T-cell (primary cell): ENCODE measurements at places on chromosomes 6 and 20. TPM values are rescaled to one million over a fixed set of nuclear protein-coding genes. Genes with fewer than 3 reads are reported as not detected.

DNA sequence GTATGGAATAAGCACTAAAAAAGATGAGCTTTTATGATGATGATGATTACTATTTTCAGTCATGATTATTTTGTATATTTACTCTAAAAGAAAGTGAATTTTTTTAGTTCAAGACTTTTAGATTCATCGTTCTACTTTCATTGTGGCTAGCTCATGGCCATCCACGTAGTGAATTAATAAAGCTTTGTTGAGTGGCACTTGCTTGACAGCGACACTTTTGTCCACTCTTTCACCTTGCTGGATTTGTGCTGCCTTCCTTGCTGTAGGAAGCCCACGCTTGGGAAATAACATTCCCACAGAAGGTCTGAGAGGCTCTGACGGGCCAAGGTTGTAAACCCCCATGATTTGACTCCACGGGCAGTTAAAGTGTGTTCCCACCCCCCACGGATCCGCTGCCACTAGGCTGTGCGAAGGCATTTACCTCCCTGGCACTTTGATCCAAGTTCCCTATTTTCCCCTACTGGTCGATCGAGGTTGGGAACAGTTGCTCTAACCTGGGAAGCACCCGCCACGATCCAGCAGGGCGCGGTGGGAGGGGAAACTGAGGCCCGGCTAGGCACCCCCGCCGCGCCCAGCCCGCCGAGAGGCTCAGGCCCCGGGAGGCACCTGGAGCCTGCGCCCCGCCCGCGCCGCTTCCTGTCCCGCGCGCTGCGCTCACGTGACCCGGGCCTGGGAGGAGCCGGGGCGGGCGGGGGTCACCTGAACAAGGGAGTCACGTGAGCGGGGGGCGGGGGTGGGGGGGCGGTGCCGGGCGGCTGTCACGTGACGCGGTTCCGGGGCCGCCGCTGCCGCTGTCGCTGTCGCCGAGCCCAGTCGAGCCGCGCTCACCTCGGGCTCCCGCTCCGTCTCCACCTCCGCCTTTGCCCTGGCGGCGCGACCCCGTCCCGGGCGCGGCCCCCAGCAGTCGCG lies at the start of gene IGF2R:
Gene IGF2R (plus strand): TSS at position 788 of the 909 bp plus-strand sequence. CDS start 165 bp downstream, outside the sequence.
- H3K4me1 ChIP-seq = peaks cover 17% of the 10 kb centered on the region
- no peaks in the 10 kb centered on the region for H3K27me3 ChIP-seq
- peak within 1 kb of the TSS; percentile 45 for H3K27ac ChIP-seq
- no peaks in the 10 kb centered on the region for H3K36me3 ChIP-seq

GRCh38 chr6:54198134-54198533 lies 86.9 kb downstream of the MLIP start:
- H3K36me3 ChIP-seq = no peaks in the 10 kb centered on the region
- H3K4me3 ChIP-seq = no peak overlapping the region
- no peaks in the 10 kb centered on the region for H3K27me3 ChIP-seq
- DNase-seq = no peak
- no peaks in the 10 kb centered on the region for H3K4me1 ChIP-seq

Gene KCNK17
- total RNA-seq = 0.38 TPM

DNA sequence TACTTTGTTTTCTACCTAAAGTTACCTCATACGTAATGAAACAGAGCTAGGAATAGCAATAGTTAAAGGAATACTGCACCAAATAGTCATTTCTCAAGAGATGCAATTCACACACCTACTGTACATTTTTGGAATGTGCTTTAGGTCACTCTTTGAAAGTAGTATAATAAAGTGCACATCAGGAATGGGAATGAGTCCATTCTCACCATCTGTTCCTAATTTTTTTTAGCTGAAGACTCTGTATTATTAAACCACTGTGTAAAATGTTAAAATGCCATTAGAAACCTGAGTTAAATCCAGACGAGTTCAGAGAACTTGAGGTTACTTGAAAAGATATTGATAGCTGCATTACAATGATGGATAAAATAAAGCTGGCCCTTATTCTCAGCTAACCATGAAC lies 51.9 kb upstream of the EPHA7 start:
- no peaks in the 10 kb centered on the region for H3K36me3 ChIP-seq
- H3K4me3 ChIP-seq = no peak overlapping the region
- H3K27ac ChIP-seq = no peak overlapping the region
- DNase-seq = no peak
- H3K4me1 ChIP-seq = no peaks in the 10 kb centered on the region
- no peaks in the 10 kb centered on the region for H3K27me3 ChIP-seq

DNA sequence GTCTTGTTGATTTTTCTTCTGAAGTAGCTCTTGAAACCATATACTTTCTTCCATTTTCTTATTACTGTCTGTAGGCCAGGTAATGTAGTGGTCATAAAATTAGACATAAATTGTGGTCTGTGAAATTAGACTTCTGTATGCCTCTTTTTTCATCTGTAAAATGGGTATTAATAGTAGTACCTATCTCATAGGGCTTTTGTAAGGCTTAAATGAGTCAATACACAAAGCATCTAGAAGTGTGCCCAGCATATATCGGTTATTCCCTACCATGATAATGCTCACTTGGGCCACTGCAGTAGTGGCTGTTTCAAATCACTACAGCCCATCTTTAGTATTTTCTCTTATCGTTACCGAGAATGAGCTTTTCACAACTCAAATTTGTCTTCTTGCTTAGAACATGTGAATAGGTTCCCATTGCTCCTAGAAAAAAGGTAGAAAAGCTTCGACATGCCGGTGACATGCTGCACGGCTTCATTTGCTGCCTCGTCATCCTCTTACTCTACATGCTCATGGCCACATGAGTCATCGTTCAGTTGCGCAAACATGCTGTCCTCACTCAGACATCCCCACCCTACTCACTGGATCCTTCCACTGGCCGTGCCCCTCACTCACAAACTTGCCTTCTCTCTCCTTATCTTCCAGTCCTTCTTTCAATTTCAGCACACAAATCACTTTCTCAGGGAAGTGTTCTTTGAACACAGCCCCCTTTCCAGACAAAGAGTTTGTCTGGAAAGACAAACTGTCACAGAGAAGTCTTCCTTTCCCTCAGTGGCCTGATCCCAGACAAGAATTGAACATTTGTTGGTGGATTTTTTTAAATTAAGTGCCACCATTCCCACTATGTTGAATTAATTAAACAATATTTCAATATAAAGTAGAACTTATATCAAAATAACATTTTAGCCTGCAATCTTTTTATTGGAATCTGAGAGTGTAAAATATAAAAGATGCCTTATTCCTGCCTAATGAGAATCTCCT lies 32.2 kb upstream of the ERVFRD-1 start:
- H3K36me3 ChIP-seq = no peaks in the 10 kb centered on the region

- DNase-seq = peak; percentile 70
- no peaks in the 10 kb centered on the region for H3K36me3 ChIP-seq
- H3K4me1 ChIP-seq = peaks cover 50% of the 10 kb centered on the region
- H3K4me3 ChIP-seq = no peak overlapping the region
- H3K27me3 ChIP-seq = no peaks in the 10 kb centered on the region
- H3K27ac ChIP-seq = peak overlapping the region; percentile 71
Observed at GRCh38 chr20:2742934-2743559, 50.5 kb downstream of the EBF4 start.

Gene ZDHHC14
- 2.6 TPM for total RNA-seq

DNA sequence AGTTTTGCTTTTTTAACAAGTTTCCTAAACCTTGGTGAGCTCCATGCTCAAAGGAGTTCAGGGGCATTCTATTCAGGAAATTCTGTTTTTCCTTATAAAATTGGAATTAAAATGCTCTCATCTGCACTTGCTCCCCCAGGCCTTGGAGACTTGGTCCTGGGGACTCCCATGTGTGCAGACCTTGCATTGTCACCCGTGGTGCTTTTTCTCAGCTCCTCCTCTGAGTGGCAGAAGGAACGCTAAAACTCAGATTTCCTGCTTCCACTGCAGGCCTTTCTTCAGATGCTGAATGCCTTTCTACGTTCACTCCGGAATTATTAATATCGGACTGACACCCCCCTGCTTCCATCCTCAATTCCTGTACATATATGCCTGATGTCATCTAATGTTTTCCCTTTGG lies 248.7 kb upstream of the RREB1 start:
- no peak overlapping the region for H3K27ac ChIP-seq
- no peaks in the 10 kb centered on the region for H3K36me3 ChIP-seq
- H3K27me3 ChIP-seq = peaks cover 7% of the 10 kb centered on the region
- peaks cover 5% of the 10 kb centered on the region for H3K4me1 ChIP-seq
- DNase-seq = no peak

- DNase-seq = peak; percentile 66
- H3K4me3 ChIP-seq = peak overlapping the region; percentile 70
- peaks cover 9% of the 10 kb centered on the region for H3K36me3 ChIP-seq
- H3K4me1 ChIP-seq = peaks cover 34% of the 10 kb centered on the region
Observed at GRCh38 chr20:50192364-50193198, 2.0 kb downstream of the CEBPB start.

Gene PABPC1L
- 56.3 TPM for total RNA-seq

DNA sequence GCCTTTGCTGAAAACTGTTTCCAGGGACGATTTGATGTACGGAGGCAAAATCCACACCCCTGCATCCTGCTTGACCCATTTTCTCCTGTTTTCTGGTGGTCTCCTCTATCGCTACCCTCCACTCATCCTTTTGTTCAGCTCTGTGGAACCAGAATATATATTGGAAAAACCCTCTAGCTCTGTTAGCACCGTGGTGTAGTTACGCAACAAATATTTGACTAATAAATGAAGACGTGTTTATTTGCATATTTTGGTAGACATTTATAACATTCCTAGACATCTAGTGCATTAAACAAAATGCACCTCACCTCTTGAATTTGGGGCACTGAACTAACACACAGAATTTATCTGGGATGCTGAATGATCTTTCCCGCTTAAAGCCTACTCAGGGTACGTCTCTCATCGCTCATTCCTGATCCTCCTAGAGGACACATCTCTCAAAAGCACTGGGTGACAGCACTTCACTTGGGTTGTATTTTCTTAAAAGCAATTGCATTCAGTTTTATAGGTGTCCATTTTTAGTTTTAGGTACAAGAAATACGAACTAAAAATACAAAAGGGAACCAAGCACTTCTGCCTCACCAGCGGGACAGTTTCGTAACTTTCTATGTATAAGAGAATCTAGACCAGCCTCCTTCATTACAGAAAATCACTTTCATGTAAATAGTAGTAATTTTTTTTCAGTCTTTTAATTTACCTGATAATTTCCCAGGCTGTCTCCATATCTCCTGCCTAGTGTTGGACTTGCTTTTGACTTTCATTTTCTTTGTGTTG lies 59.2 kb downstream of the SNRNP48 start:
- H3K27ac ChIP-seq = no peak overlapping the region
- no peak overlapping the region for H3K4me3 ChIP-seq
- no peaks in the 10 kb centered on the region for H3K27me3 ChIP-seq
- no peak for DNase-seq

DNA sequence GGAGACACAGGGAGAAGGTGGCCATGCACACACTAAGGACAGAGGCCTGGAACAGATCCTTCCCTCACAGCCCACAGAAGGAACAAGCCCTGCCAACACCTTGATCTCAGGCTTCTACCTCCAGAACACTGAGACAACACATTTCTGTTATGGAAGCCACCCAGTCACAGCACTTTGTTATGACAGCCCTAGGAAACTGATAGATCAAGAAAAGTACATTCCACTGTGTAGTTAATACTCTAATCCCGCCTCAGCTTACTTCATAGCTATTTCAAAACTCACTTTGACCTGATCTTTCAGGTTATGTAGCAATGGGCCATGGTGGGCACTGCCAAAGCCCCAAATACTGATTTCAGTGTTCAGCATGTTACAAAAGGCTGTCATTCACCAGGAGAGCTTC lies 66.8 kb downstream of the CD24 start:
- no peaks in the 10 kb centered on the region for H3K36me3 ChIP-seq
- H3K27me3 ChIP-seq = peaks cover 3% of the 10 kb centered on the region
- DNase-seq = no peak

DNA sequence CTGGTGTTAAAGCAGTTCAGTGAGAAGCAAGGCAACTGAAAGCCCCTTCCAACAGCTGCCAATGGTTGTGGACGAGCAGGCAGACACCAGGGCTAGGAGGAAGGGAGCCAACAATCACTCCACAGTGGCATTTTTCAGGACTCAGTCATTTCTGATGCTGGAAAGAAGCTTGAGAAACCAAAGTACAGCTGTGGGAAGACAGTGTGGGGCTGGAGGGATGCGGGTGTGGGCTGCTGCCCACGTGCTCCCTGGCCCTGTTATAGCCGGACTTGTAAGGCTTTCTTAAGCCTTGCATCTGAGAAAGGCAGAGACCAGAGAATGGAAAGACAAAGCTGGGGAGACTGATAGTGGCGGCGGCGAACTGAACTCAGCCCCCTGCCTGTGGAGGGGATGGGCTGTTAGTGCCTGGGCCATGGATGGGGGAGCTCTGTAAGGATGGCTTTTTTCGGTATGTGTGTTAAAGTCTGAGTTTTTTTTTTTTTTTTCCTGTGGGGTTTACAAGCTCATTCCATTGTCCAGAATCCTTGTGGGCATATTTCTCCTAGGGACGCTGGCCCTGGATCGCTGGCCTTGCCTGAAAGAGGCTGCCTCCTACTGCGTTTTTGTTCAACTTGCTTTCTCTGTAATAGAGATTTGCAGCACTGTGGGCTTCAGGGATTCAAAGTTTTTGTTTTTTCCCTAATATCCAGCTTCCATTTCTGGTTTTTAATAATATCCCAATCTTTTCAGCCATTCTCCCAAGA lies 91.7 kb downstream of the GJA10 start:
- no peaks in the 10 kb centered on the region for H3K36me3 ChIP-seq
- H3K4me1 ChIP-seq = peaks cover 2% of the 10 kb centered on the region
- no peaks in the 10 kb centered on the region for H3K27me3 ChIP-seq

Gene GRM1
- not detected for total RNA-seq

GRCh38 chr6:44806656-44807055 lies 419.1 kb downstream of the CDC5L start:
- DNase-seq = no peak
- H3K27ac ChIP-seq = no peak overlapping the region
- H3K4me1 ChIP-seq = peaks cover 2% of the 10 kb centered on the region
- H3K27me3 ChIP-seq = no peaks in the 10 kb centered on the region
- no peaks in the 10 kb centered on the region for H3K36me3 ChIP-seq
- no peak overlapping the region for H3K4me3 ChIP-seq

- H3K27ac ChIP-seq = no peak overlapping the region
- H3K4me3 ChIP-seq = no peak overlapping the region
- DNase-seq = no peak
- H3K36me3 ChIP-seq = no peaks in the 10 kb centered on the region
Observed at GRCh38 chr20:20241976-20242375, 125.9 kb upstream of the INSM1 start.

Gene FUT9
- not detected for total RNA-seq

- peak overlapping the region; percentile 91 for H3K4me3 ChIP-seq
- H3K36me3 ChIP-seq = peaks cover 46% of the 10 kb centered on the region
- H3K4me1 ChIP-seq = peaks cover 80% of the 10 kb centered on the region
- H3K27me3 ChIP-seq = no peaks in the 10 kb centered on the region
- no peak for DNase-seq
- H3K27ac ChIP-seq = peak overlapping the region; percentile 98
Observed at GRCh38 chr6:33417128-33417902, 592 bp downstream of the CUTA start.

DNA sequence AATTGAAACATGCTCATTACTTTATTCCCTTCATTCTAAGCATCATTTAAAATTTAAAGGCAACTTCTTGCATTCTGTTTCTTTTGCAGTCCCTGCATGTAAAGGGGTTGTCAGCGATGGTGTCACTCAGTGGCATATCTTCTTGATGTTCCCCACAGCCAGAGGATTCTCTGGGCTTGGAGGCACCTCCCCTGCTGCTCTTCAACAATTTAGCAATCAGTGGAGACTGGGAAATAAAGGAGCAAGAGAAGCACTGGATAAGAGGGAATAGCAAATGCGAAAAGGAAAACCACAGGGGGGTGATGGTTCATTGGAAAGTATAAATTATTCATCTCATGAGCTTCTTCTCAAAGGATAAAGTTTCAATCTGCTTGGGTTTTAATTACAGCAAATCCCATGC lies 30.7 kb upstream of the MC3R start:
- H3K36me3 ChIP-seq = no peaks in the 10 kb centered on the region
- DNase-seq = no peak
- H3K27me3 ChIP-seq = no peaks in the 10 kb centered on the region
- H3K27ac ChIP-seq = no peak overlapping the region
